Stimulated activated memory B cell treated with anti-CD40 and anti-IgM and Interleukin-4, amounts not matched to agents 10 μg/mL and 1 μg/mL and 100 μg/mL, for 72 hours (primary cell): ENCODE measurements at places on chromosomes 5 and 9.

GRCh38 chr5:95924720-95925377 is 36.8 kb downstream of the ELL2 start:
- ATAC-seq, result no peak

GRCh38 chr9:77985996-77986395 is 45.6 kb downstream of the GNAQ start:
- ATAC-seq, result no peak

DNA sequence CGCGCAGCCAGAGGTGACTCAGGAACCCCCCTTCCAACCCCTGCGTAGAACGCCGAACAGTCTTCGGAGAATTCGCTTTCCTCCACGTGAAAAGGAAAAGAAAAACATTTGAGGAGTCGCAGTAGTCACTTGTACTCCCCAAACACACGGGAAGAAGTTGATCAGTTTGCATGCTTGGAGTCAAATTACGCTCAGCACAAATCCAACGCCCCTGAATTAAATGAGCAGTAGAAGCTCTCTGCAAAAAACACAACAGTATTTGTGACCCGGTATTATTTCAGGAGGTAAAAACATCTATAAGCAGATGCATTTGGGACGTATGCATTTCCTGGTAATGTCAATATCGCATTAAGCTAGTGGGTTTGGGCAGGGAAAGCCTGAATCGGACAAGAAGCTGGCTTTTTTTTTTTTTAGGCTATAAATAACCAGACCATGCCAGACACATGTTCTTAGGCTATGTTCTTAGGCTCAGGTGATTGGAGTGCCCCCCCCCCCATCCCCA is 854 bp upstream of the ARL15 start:
- ATAC-seq, result no peak

- peak; percentile 71 for ATAC-seq
These were observed 131.1 kb downstream of the ZCCHC7 start for GRCh38 chr9:37251452-37251851.

GRCh38 chr5:133938039-133938821 is 30.2 kb downstream of the C5orf15 start:
- ATAC-seq, result no peak

DNA sequence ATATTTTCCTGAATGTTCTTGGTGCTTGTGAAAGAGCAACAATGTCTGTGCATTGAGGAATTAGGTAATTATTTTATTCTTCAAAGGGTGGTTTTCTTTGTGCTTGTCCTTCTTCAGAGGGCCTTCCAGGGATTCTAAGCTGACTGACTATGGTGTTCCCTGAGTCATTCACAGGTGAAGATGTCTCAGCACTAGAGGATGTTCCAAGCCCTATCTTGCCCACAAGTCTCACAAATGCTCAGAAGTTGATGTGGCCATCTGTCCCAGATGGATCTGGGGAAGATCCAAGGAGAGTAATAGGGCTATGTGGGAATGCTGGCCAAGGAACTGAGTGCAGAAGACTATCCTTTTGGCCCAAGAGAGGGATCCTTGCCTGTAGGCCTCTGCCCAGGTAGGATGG is 120.9 kb downstream of the ADAMTSL1 start:
- ATAC-seq, result no peak

- no peak for ATAC-seq
These were observed 18.9 kb downstream of the RALGPS1 start for GRCh38 chr9:126933334-126933980.

GRCh38 chr5:65105301-65105700 is 336.6 kb downstream of the CWC27 start:
- ATAC-seq, result no peak

GRCh38 chr9:477193-477592 is 262.5 kb downstream of the DOCK8 start:
- no peak for ATAC-seq

- no peak for ATAC-seq
These were observed 129.1 kb upstream of the TRIM32 start for GRCh38 chr9:116558035-116558434.

- ATAC-seq, result peak; percentile 90
These were observed at the start of gene ENC1 for GRCh38 chr5:74640450-74640953. TSS of gene ENC1 (minus strand) at chr5:74640728. CDS start at chr5:74636485, 4,243 bp downstream.

DNA sequence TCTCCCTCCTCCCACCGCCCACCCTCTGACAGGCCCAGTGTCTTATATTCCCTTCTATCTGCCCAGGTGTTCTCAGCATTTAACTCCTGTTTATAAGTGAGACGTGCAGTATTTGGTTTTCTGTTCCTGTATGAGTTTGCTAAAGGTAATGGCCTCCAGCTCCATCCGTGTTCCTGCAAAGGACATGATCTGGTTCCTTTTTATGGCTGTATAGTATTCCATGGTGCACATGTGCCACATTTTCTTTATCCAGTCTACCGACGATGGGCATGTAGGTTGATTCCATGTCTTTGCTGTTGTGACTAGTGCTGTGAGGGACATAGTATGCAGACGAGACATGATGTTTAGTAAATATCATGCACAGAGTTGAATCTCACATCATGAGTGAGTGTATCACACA is 7.0 kb upstream of the SLC6A19 start:
- no peak for ATAC-seq

GRCh38 chr9:97039514-97039860 is 545 bp upstream of the CTSV start:
- no peak for ATAC-seq

DNA sequence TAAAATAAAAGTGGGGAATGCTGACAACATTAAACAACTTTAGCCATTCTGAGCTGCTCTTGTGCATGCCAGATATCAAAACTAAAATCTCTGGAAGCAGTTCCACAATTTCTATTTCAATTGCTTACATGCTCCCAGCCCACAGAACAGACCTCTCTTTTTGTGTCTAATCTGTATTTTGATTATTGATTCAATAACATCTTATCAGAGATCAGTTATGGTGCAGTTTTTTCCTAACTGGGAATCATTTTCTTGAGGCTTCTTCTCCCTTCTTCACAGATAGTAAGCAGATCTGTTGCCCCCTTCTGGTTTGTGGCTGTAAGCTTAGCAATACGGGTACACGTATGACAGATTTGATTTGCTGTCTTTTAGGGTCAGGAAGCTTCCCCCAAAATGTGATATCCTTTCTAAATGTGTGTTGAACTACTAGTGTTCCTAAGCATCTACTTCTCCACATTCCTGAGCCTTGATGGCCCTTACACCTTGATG is 39.4 kb downstream of the MRPS27 start:
- no peak for ATAC-seq

DNA sequence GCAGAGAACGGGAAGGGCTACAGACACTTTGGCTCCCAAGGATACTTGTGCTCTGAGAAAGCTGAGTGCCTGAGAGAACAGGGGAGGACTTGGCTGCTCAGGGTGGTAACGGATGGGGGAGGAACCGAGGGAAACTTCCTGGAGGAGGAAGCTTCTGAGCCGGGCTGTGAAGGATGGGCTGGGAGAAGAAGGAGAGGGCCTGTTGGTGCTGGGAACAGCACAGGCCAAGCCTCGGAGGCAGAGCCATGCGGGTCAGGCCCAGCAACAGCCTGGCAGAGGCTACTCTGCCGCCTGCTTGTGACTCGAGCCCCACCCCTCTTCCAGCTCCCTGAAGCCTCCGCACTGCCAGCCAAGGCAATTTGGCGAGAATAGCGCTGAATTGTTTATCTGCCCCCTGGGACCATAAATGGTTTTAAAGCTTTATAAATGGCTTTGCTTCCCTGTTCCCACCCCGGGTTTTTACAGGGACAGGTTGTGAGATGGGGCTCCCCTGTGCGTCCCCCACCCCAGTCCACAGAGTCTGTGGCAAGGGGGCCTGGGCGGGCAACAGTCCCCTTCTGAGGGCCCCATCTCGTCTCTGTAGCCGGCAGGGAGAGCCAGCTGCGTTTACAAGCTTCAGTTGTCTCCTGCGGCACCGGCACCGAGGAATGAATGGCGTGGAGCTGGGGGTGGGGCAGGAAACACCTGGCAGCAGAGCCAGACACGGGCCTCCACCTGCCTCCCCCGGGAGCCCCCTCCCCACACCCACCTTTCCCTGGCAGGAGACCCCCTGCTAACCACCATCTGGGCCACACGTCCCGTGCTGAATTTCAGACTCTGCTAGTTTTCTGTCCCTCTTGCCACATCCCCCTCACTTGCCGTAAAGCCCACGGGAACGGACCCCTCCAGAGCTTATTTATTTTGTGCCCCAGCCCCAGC is 24.4 kb downstream of the FAM163B start:
- ATAC-seq, result no peak

- no peak for ATAC-seq
These were observed 34.9 kb upstream of the FCHO2 start for GRCh38 chr5:72920690-72921502.

DNA sequence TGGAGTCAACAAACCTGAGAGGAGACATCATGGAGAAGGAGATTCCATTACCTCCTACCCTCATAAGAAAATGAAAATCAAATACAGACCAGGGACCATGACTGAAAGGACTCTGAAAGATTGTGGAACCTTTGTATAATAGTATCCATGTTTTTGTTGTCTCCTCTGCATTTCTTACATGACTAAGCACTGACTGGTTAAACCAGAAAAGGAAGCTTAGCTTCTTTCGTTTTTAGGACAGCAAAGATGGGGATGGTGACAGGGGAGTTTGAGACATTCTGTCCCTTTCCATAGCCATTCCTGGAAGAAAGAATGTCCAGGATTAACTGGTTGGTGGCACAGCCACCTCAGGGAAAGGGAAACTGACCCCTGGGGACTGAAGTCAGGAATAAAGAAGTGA is 22.2 kb downstream of the ITGA1 start:
- no peak for ATAC-seq

DNA sequence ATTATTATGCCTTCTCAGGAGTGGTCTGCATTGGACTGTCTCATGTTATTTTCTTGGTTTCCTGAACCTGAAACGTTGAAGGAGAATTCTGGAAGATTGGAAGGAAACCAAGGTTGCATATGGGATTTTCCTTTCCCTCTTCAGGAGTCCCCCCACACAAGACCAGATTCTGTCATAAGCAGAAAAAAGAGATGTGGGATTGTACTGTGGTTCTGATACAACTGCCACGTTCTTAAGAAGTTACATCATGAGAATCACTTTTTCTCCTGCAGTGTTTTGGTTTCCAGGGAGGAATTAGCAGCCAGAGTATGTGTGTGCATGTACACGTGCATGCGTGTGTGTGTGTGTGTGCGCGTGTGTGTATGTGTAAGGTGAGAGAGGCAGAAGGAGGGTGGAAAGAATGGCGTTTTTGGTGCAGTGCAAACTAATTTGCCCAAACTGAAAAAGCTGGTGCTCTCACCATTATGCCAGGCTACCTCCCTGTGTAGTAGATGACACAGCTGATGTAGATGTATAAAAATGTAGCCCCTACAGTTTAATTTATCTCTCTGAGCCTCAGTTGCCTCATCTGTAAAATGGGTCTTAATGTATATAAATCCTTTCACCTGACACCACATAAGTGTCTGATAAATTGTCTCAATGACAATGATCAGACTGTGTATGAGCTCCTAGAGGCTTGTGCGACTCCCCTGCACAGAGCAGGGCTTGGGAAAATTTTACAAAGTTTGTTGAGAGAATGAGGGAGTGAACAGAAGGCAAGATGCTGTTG is 38.6 kb downstream of the RALGPS1 start:
- ATAC-seq, result no peak

GRCh38 chr5:53568871-53569270 is 8.4 kb downstream of the NDUFS4 start:
- ATAC-seq, result no peak

DNA sequence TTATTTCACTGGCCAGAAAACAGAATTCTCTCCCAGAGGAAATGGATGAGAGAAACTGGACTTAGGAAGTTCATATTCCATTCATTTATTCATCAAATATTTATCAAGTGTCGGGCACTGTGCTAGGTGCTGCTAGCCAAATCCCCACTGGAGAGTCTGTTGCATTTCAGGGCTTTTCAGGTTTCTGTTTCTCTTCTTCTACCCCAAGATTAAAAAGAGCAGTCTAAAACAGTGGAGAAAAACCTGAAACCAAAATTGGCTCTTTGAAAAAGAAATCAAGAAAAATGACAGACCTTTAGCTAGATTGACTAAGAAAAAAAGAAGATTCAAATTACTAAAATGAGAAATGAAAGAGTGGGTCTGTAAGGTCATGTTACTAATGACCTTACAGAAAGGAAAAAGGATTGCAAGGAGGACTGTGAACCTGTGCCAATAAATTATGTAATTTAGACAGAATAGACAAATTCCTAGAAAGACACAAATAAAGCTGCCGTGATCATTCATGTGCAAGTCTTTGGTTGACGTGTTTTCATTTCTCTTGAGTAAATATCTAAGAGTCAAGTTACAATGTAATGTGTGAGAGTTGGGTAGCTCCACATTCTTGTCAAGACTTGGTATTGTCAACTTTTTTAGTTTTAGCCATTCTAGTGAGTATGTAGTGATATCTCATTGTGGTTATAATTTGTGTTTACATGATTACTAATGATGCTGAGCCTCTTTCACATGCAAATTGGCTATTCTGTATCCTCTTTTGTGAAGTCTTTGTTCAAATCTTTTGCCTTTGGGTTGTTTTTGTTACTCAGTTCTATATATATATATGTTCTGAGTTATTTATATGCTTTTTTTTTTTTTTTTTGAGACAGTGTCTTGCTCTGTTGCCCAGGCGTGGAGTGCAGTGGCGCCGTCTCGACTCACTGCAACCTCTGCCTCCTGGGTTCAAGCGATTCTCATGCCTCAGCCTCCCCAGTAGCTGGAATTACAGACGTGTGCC is 23.7 kb downstream of the SNX30 start:
- peak; percentile 35 for ATAC-seq

GRCh38 chr5:132674671-132675506 is 1.1 kb downstream of the IL4 start:
- ATAC-seq, result peak; percentile 72

GRCh38 chr5:567664-568060 is 43.4 kb upstream of the SLC9A3 start:
- peak; percentile 37 for ATAC-seq

- ATAC-seq, result no peak
These were observed 37.6 kb downstream of the BDP1 start for GRCh38 chr5:71492817-71493615.

GRCh38 chr9:72858089-72858912 is 94.6 kb downstream of the ALDH1A1 start:
- ATAC-seq, result no peak

- ATAC-seq, result no peak
These were observed 70.7 kb downstream of the ENTREP1 start for GRCh38 chr9:69395718-69396117.

DNA sequence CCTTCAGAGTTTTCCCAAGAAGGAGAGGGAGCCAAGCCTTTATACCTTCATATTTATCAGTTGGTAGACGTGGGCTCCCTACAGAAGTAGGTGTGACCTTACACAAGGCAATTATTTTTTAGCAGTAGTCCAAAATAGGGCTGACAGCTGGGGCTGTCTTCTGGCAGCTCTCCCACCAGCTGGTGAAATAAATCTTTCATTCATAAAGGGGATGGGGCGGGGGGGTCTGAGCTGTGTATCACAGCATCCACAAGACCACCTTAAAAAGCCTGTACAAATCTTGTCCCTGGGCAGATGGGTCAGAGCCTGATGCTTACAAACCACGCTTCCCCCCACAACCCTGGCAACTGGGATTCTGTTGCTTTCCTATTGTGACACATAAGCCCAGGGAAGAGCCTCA is 19.7 kb downstream of the CSF2 start:
- no peak for ATAC-seq
